ENCODE measurements at places on chromosomes 5 and 9.

DNA sequence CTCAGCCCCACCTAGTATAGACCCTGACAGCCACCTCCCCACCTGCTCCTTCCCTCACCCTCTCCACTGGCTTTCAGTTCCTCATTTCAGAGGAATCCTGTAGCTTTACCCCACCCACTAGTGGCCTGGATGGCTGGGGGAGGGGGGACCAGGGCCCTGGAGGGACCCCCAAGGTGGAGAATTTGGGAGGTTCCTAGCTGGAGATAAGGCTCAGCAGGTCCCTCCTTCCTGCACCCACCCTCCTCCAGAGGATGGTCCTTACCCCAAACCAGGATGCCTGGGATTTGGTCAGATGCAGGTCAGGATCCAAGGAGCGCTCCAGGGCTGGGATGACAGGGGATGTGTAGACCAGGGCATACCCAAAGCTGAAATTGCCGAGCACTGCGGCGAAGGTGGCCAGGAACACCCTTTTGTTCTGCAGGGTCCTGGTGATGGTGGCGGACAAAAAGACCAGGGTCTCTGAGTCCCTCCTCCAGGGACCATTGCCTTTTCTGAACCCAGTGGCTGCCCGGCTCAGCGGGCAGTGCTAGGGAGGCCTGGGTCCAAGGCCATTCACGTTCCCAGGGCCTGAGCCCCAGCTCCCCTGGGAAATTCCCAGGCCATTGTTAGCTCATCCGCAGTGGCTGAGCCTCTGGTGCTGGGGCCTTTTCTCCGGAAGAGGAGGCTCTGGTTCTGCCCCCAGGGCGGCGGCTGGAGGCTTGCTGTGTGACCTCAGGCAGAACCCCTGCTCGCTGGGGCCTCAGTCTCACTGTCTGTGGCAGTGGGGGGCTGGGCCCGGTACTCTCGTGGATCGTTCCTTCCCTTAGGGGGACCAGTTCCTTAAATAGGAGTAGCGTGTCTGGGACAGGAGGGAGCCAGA, 678 bp downstream of the SLC2A6 start:
- no peak for DNase-seq

- DNase-seq: no peak
These were observed 14.5 kb downstream of the TBCA start for GRCh38 chr5:77761606-77762005.

GRCh38 chr9:35834260-35835215, 5.5 kb downstream of the TMEM8B start:
- no peak for DNase-seq

GRCh38 chr5:52786949-52787599, 642 bp upstream of the ITGA1 start:
- DNase-seq: no peak

GRCh38 chr5:38874948-38875456, 29.2 kb downstream of the OSMR start:
- no peak for DNase-seq

GRCh38 chr9:89522959-89523285, 25.0 kb upstream of the SEMA4D start:
- no peak for DNase-seq

DNA sequence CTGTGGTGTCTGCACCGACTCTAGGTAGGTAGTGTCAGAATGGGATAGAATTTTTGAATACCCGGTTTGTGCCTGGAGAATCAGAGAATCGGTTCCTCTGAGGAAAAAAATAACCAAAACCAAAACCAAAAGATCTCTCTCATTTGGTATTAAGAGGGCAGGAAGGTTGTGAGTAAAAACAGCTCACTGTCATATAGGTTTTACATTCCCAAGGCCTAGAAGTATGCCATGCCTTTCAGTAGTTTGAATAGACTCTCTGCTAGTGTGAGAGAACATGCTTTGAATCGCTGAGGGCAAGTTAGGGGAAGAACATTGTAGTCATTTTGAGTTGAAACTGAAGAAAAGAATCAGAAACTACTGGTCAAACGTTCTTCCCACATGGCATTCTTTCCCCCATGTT, 411.4 kb upstream of the CD180 start:
- no peak for DNase-seq

DNA sequence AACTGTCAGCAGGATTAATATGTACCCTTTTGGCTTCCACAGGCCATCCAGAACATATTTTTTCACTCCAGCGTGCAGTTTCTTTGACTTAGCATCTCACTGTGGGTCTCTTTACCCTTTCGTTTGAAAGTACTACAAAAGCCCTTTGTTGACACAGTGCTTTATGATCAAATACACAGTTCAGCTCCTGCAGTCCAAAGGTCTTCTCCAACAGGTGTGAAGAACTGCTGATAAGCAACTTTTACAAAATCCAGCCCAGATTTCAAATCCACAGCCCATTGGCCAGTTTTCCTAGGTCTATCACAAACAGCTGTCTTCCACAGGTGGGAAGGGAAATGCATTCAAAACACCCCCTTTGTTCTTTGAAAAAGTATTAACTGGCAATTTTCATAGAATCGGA, 54.8 kb downstream of the MYO10 start:
- DNase-seq: no peak

DNA sequence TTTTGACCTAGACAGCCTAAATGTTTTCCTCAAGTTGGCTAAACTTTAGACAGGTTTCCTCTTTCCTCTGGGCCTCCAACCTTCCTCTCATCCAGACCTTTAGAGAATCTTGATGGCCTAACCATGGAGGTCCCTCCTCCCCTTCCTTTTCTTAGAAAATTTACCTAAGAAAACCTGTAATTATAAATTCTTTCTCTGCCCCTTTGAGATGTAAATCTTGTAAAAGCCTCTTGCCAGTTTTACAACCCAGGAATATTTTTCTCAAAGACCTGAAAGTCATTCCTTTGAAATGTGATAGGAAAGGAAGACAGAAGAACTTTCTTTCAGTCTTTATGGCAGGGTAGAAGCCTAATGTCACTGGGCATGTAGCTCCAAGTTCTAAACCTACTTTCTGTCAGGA, 1752.6 kb upstream of the C9orf72 start:
- DNase-seq: no peak

- no peak for DNase-seq
These were observed 426.6 kb downstream of the SPOCK1 start for GRCh38 chr5:137072361-137073115.

GRCh38 chr9:84609779-84610178, 59.8 kb upstream of the NTRK2 start:
- no peak for DNase-seq

- no peak for DNase-seq
These were observed 243.1 kb upstream of the PANK3 start for GRCh38 chr5:168822248-168822744.

GRCh38 chr5:136058039-136058971, 29.5 kb downstream of the TGFBI start:
- DNase-seq: no peak

GRCh38 chr5:178203670-178204181, 607 bp upstream of the HNRNPAB start:
- DNase-seq: no peak

DNA sequence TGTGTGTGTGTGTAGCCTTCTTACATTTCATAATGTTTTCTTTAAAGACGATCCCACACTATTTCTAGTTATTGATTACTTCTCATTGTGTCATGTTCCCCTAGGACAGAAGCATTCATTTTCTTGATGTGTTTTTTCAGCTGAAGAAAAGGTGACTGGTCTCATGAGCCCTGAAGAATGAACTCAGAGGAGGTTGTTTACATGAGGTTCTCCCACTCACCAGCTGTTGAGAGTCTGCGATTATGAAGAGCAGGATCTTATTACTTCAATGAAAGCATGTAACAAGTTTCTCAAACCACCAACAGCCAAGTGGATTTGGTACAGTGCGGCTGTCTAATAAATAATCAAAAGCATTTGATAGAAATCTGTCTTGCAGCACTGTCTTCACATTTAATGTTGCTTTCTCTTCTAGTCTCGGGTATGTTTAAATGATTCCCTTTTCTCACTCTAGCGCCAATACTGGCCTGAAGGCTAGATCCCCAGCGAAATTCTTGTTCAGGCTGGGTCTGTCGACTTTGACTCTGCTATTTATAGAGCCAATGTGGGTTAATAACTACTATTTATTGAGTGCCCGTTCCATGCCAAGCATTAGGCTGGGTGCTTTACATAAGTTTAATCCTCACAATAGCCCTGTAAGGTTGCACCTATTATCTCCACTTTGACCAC, 9.6 kb upstream of the FSD1L start:
- no peak for DNase-seq

DNA sequence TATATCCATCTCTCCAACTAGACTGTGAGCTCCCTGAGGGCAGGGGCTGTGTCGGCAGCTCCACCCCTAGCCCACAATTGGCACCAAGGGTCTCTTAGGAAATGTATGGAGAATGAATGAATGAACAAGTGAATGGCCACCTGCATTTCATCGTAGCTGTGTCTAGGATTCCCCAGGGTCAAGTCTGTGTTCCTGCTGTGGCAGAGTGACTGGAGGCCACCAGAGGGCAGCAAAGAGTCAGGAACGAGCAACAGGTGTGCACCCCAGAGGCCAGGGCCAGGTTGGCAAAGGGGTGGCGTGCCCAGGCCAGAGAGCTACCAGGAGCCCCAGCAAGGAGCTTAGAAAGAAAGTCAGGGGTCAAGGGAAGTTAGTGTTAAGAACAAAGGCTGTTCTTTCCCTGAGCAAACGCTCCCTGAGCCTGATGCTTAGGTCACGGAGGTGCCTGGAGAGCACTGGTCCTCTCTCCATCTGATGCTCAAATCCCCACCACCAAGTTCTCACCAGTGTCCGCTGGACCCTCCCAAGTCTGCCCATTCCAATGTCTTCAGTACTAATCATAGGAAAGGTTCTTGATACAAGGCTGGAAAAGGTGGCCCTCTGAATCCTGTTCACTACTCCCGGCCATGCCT, 160.7 kb downstream of the PAX5 start:
- peak; percentile 43 for DNase-seq

DNA sequence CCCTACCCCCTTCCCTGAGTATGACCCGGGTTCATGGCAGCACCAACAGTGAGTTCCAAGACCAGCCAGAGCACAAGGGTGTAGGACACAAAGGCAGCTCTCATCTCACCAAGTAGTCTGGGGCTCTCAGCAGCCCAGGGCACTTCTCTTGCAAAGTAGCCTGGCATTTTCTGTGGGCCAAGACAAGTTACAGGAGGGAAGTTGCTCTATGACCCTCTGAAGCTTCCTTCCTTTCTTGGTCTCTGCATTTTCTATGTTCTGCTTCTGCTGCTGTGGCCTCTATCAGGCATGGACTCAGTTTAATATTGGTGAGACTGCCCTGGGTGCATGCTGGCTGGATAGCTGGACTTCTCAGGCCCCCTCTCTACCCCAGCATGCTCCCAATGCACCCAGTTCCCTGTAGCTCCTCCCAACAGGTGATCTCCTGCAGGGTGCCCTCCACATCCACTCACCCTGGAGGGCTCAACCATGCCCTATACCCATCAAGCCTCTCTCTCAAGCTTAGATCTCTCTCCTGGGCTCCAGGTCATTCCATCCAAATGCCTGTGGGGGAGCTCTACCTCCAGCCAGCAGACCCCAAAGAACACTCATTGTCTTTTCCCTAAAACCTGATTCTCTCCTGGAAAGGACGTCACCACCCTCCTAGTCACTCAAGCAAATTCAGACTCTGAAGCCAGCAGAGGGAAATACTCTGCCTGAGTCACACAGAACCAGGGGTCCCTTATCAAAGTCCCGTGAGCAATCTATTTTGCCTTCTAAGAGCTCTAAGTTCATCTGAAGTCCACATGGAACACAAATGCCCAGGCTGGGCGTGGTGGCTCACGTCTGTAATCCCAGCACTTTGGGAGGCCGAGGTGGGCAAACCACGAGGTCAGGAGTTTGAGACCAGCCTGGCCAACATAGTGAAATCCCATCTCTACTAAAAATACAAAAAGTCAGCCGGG, 13.8 kb downstream of the TBC1D2 start:
- no peak for DNase-seq

GRCh38 chr9:15389173-15389572, 33.5 kb upstream of the SNAPC3 start:
- DNase-seq: no peak

DNA sequence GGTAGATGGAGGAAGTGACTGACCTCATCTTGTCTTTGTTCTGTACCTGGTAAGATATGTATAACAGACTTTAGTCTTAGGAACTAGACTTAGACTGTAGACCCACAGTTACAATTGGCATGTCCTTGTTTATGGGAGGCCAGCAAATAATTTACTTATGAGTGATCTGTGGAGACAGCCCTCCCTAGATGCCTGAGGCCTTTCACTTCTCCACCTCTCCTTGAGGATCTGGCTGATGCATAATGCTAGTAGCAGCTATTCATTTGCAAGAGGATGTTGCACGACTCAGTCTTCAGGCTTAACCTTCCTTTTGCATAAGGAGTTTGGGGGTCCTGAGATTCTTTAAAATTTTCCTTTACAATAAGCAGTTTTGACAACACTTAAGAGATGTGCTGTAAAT, 100.7 kb downstream of the YTHDC2 start:
- no peak for DNase-seq

DNA sequence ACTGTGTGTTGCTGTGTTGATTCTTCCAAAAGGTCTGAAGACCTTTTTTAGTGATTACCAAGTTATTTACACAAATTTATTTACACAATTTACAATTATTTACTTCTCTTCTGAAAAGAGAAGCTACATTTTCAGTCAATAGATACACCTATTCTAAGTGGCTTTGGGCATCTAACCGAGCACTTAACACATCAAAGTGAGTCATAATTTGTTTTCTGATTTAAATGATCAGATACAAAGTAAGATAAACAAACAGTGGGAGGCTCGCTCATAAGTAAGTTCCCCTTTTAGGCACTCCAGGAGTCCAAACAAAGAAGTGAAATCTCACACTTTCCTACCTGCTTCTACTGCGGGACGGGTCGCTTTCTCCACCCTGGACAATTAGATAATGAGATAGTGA, 90.2 kb downstream of the APBA1 start:
- no peak for DNase-seq

DNA sequence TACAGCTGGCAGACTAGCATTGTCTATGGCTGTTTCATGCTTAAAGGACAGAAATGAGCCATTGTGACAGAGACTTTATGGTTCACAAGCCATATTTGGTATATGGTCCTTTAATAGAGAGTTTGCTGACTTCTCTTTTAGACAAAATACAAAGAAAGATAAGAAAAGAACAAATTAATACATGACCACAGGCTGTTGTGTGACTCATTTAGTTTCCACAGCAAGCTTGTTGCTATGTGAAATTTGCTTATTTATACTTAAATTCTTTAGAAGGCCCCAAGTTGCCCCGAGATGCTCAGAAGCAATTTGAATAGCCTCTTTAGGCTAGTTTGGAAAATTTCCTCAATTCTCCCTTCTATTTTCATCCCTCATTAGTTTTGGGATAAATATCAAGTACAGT, 315.3 kb upstream of the RPS23 start:
- no peak for DNase-seq

DNA sequence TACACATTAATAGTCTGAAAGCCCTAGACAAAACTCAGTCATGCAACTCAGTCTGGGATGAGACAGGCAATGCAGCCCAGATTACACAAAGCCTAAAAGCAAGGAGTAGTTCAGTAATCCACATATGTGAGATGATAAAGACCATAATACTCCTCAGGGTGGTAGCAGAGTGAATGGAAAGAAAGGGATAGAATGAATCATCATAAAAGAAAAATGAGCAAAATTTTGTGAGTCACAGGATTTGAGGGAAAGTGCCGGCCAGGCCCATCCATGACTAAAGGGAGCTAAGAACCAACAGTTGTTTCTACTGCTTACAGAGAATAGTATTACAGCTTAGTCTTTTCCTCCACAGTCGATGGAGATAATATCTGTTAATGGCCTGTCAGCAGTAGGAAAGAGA, 90.0 kb upstream of the POU5F2 start:
- DNase-seq: no peak

GRCh38 chr5:146848133-146848532, 30.4 kb downstream of the PPP2R2B start:
- no peak for DNase-seq

Data from activated T-helper 1 cell treated with Interleukin-2 at 50 U/mL for 16 hours (primary cell).